ENCODE measurements at places on chromosomes 5 and 9.

- DNase-seq, result no peak
Measured at GRCh38 chr9:38126730-38127129, 57.7 kb upstream of the SHB start.

GRCh38 chr5:34542818-34543217, 113.3 kb upstream of the RAI14 start:
- DNase-seq, result no peak

- DNase-seq, result no peak
Measured at GRCh38 chr9:90801241-90801972, at the start of gene SYK. Gene SYK (plus strand): TSS chr9:90801819. CDS start chr9:90843899, 42,080 bp downstream.

DNA sequence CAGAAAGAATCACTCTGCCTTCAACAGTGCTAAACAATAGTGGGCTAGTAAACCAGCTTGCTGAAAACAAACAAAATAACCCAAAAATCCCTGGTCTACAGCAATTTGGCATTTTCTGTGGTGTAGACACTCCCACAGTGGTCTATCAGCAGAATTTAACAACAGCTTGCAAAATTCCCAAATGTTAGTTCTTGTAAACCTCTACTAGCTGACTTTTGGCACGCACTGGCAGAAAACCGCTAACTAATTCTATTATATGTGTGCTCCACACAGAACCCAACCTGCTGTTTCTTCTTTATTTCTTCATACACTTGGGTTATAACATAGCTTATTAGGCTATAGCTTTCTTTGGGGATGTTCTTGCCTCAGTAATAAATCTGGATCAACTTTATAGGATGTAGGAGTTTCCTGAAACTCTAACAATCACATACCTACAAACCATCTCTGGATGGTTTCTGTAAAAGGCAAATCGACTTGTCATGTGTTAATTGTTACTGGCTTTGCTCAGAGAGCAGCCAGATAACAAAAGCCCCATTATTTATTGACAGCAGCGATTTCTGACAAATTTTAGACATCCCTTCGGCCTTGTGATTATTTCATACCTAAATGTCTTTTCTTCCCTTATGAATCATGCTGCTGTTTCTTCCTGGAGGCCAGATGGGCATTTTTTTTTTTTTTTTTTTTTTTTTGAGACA, 82.7 kb upstream of the NAA35 start:
- no peak for DNase-seq

- DNase-seq, result no peak
Measured at GRCh38 chr9:73573235-73573634, 421.6 kb downstream of the ANXA1 start.

- no peak for DNase-seq
Measured at GRCh38 chr9:113492343-113493202, 29.0 kb downstream of the RGS3 start.

DNA sequence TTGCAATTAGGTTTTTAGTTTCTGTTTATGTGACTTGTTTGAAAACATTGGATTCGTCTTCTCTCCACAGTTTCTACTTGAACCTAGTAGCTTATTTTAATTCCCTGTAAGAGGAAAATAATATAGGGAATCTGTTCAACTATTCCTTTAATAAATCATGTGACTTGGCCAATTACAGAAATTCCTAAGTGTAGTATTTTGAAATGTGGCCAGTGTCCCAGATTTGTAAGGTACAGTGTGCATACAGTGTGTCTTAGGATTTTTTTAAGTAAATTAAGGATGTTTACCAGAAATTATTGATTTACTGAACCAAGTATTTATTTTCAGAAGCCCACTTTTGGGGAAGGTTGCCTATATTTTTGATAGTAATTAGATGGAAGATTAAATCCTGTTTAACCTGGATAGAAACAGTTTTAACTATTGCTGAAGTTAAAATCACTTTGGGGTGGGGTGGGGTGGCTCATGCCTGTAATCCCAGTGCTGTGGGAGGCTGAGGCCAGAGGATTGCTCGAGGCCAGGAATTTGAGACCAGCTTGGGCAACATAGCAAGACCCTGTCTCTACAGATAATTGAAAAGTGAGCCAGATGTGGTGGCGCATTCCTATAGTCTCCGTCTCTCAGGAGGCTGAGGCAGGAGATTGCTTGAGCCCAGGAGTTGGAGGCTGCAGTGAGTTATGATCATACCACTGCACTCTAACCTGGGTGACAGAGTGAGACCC, 36.9 kb downstream of the G3BP1 start:
- DNase-seq, result no peak

DNA sequence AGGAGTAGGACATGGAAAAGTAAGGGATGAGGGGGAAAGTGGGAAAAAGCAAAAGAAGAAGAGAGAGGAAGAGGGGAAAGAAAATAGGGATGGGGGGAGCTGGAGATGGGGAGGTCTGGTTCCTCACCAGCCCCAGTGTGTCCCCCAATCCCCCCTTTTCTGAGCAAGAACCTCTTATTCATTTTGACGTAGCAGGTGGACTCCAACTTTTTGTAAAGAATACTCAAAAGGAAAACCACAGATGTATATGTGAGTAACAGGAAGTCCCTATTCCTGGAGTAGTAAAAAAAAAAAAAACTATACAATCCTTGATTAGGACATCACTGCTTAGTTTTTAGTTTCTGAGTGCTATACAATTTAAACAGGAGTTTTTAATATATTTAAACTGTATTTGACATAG, 3.9 kb upstream of the CFAP95 start:
- no peak for DNase-seq

- DNase-seq, result no peak
Measured at GRCh38 chr9:6822696-6823095, 64.9 kb downstream of the KDM4C start.

Data from GM04503 (cell line).